MV-4-11 (cell line): ENCODE measurements at places on chromosomes 11 and 22.

DNA sequence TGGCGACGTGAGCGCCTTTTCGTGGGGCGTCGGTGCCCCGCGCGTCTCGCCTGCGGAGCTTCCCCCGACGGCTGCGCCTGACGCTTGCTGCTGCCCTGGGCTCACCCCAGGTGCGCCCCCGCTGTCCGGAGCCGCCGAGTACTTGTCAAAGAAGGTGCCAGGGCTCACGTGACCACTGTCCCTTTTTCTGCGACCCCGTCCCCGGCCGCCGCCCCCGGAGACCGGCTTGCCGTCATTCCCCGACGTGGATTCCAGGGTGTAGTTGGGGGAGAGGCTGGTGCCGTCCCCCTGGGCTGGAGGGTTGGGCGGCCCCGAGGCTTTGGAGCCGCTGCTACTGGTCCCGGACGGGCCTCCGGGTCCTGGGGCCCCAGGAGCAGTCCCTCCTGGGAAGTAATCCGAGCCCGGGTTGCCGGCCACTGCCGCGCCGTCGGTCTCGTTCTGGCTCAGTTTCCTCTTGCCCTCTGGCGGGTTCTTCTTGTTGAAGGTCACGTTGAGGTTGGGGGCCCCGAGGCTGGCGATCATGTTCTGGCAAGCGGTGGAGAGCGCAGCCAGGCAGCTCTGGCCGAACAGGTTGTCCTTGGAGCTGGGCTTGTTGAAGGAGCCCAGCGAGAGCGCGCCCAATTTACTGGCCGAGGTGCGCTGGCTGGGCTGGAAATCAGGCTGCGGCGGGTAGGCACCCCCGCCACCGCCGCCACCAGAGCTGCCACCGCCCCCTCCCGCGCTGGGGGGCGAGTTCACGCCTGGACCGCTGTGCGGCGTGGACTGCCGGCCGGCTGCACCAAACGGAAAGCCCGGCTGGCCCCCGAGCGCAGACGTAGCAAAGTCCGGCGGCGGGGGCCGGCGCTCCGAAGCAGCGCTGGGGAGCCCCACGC lies 3.8 kb downstream of the MN1 start:
- no peak for DNase-seq

DNA sequence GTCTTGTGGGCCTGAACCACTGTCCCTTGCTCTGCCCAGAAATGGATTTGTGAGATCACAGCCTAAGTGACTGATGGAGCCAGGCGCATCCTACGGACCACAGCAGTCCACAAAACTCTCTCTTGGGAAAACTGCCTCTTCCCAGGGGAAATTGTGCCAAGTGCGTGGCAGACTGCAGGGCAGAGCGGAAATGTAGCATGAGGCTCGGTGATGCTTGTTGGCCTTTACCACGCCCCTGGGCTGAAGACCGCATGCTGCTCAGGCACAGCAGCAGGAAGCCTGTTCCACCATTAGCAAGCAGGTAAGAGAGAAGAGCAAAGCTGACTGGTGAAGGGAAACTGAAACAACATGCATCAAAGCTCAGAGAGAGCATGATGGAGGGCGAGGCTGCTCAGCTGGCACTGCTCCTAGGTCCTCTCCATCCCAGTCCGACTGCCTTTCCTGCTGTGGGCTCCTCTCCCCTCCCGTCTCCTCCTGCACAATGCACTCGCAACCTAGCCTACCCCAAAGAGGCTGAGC lies 26.5 kb upstream of the SCARF2 start:
- no peak for DNase-seq

DNA sequence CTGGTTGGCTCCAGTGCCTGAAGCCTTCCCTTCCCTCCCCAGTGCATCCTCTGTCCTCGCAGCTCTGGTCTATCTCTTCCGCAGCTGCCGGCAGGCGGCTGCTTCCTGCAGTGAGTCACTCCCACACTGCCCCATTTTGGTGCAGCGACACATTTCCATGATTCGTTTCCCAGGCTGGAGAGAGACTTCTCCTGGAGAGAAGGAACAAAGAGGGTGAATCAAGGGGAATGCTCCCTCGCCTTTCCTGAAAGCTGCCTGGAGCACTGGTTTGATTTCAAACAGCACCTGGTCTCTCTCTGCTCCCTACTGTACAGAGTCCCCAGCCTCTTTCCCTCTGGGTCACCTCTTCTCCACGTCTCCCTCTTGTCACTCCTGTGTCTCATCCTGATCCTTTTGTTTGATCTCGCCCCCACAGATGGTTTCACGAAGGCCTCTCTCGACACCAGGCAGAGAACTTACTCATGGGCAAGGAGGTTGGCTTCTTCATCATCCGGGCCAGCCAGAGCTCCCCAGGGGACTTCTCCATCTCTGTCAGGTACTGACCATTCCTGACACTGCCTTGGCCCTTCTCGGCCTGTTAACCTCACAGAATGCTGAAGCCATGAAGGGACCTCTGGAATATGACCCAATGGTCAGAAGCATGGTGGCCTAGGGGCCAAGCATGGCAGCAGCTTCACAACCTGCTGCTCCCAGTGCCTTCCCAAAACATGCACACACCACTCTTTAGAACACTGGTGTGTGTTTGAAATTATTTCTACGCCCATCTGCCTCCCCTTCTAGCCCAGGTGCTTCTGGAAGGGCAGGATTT lies at the start of gene TMA7B:
Gene TMA7B, plus strand, starts transcription at position 758 of the 808 bp plus-strand sequence. CDS start 3,978 bp downstream, outside the sequence.
- DNase-seq = peak; percentile 64

DNA sequence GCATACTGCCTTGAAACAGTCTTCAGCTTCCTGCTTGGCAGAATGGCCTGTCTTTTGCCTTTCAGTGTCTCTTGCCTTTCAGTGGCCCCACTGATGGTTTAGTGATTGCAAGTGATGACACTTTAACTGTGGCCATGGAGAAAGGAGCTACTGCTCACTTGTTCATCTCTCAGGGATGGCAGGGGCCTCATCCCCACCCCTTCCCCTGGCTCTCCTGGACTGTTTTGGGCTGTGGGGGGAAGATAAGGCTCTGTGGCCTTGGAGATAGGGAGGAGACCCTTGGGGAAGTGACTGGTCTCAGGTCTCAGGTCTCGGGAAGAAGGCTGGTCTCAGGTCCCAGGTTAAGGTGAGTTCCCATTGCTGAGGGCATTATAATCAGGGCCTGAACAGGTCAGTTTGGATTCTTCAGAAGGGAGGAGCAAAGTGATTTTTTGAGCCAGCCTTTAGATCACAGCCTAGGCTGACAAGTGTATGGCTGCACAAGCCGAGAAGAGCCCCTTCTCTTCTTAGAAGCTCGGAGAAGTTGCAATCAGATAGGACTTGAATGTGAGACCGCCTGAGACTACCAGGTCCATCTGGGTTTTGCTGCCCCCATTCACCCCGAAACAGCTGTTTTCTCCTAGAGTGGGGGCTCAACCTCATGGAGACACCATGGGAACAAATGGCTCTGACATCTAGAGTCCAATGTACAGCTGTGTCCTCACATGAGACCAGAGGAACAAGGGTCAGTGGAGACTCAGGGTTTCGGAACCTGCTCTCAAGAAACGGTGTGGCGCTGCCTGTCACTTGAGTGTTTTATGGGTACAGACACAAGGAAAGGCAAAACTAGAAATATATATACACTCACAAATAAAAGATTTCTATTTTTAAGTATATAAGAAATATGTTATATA lies 15.9 kb upstream of the P2RY2 start:
- no peak for DNase-seq

- DNase-seq = no peak
Measured at GRCh38 chr11:24206511-24206910, 290.3 kb upstream of the LUZP2 start.

DNA sequence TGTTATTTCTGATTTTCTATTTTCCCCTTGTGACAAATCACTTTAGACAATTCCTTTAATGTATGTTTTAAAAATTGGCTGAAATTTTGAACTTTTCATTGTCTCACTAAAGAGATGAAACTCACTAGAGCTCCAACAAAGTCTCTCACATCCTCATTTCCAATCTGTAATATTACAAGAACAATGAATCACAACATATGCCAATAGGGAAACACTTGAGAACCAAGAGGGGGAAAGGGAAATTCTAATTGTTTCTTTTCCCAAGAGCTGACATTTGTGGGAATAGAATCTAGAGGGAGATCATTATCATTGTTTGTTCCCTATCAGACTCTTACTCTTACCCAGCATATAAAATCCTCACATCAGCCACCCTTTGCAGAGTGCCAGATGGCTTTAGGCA lies 28.2 kb downstream of the OR10D3 start:
- no peak for DNase-seq

- DNase-seq = no peak
Measured at GRCh38 chr11:79243422-79244210, 197.2 kb downstream of the TENM4 start.

DNA sequence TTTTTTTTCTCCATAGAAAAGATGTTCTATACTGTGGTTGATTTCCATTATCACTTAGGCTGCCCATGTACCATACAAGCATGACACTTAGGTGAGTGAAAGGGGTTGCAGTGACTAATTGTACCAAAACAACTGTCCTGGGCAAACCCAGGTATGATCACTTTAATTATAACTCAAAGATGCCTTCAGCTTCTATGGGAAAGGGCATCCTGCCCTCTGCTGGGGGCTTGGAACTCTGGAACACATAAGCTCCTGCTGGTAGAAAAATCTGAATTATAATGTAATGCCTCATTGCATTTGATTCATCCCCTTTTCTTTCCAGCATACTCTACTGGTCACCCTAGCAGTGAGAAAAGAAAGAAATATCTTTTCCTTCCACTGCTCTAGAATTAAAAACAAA lies 206.3 kb downstream of the DDX10 start:
- peak; percentile 12 for DNase-seq

- no peak for DNase-seq
Measured at GRCh38 chr11:10744206-10744605, 6.8 kb upstream of the CTR9 start.

DNA sequence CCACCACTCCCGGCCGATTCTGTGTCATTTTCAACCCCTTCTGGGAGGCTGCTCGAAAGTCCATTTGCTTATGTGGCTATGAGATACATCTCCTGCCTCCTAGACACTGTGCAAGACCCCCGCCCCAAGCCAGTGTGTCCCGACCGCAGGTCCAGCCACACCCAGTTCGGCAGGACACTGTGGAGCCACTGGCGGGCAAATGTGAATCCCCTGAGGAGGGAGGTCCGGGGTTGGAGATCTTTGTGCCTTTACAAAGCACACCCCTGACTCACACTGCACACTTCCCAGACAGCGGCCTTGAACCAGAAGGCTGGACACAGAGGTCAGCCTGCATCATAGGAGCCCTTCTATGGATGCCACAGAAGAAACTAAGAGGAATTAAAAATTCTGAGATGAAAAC lies 17.4 kb downstream of the FXYD6 start:
- DNase-seq = no peak

GRCh38 chr11:27357250-27357649 lies 5.8 kb downstream of the CCDC34 start:
- no peak for DNase-seq

- peak; percentile 64 for DNase-seq
Measured at GRCh38 chr22:46116491-46116958, 33.8 kb upstream of the PPARA start.

DNA sequence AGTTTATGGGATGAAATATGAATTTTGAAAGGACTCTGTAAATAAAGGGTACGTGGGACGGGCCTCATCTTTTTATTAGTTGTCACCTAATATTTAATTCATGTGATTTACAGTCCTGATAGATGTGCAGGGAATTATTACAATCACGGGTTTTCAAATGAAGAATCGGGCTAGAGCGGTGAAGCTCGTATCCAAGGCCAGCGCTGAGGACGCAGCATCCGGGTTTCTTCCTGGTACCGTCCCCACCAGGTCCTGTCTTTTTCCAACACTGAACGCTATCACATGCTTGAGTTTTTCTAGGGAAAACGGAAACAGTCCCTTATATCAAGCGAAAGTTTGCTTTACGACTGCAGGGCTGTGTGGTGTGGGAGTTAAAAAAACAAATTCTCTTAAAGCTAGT lies 787 bp downstream of the SMDT1 start:
- DNase-seq = no peak

GRCh38 chr11:132590554-132590953 lies 941.7 kb downstream of the OPCML start:
- no peak for DNase-seq

DNA sequence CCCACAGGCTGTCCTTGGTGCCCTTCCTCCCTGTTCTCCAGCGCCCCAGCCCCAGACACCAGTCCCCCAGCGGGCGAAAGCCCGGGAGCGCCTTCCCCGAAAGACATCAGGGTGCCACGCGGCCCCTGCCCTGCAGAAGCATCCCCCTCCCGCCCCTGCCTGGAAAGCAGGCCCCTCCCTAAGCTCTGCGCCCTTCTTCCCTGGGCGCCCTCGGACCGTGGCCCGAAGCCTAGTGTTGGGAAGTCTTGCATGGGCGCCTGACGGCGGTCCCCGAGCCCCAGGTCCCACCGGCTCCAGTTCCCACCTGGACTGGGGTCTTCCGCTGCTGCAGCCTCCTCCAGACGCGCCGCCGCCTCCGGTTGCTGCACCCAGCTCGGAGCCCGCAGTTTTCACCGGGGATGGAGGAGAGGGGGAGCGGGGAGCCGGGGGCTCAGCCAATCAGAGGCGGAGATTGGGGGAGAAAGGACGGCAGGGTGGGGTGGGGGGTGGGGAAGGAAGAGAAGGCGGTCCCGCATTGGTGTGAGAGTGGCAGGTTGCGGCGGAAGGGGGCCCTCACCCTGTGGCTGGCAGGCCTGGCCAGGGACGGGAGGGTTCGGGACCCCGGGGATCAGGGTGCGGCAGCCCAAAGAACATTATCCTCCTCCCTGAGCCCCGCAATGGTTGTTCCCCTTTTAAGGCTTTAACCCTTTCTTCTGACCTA lies at the start of gene THY1:
Gene THY1, minus strand, starts transcription at position 364 of the 700 bp plus-strand sequence. CDS start 2,267 bp downstream, outside the sequence.
- no peak for DNase-seq

DNA sequence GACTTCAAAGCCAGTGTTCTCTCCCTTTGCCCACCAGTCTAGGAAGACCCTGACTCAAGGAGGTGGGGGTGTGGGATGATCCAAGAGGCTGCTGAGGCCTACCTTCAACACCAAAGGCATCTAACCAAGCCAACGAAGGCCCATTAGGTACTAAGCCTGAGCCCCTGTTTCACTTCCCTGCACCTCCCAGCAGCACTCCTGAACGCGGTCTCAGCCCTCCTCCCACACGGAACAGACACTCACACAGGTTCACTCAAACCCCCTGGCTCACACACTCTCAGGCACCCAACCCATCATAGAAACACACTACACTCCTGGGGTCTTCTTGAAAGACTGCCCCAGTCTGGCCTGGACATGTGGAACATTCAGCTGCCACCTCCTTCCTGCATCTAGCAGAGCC lies 40.7 kb downstream of the SLC22A12 start:
- DNase-seq = no peak

GRCh38 chr22:43850529-43850928 lies 11.8 kb downstream of the SULT4A1 start:
- no peak for DNase-seq

GRCh38 chr11:12411806-12412727 lies 34.7 kb downstream of the PARVA start:
- peak; percentile 24 for DNase-seq

- DNase-seq = peak; percentile 23
Measured at GRCh38 chr11:848380-848931, 5.8 kb downstream of the TSPAN4 start.

- peak; percentile 22 for DNase-seq
Measured at GRCh38 chr11:102911758-102912481, 37.1 kb upstream of the MMP12 start.

DNA sequence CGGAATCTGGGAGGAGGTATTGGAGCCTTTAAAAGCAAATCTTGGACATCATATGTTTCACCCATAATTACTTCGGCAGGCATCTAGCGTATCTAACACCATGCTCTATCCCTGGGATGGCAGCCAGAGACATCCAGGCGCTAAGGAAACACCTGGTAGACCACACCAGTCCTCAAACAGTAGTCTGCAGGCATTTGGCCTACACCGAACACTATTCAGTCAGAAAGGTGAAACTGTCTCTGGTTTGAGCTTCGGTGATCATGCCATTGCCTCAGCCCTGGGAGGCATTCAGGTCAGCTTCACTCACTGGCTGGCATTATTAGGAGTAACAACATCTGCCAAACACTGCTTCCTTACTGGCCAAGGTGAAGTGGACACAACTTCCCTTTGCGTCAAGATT lies 11.7 kb downstream of the SIRT3 start:
- DNase-seq = no peak
